ENCODE measurements at places on chromosomes 11 and 22.

DNA sequence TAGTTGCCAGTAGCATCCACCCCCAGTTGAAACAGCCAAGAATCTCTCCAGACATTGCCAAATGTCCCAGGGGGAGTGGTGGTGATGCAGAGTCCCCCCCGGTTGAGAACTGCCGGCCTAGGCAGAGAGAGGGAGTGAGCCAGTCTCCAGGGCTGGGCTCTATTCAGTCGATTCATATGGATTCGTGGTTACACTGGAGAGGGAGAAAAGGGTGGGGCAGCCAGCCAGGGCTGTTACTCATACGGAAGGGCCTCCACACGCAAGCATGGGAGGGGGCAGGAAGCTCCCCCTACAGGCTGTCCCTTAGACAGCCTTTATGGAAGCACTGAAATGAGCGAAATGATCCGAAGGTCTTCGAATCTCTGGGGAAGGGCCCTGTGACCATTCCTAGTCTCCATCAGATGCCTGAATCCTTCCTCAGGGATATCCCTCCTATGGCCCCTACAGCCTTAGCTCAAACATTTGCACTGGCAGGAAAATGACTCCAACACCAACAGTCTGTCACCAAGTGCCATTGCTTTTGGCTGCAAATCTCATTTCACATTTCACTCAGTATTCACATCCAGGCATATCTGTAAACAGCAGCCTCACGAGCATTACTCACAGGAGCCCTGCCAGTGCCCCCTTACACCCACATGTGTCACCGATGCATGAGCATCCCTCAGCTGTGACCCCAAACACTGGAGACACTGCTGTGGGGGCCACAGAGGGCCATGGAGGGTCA lies 18.4 kb upstream of the TLCD5 start:
- no peak for DNase-seq

DNA sequence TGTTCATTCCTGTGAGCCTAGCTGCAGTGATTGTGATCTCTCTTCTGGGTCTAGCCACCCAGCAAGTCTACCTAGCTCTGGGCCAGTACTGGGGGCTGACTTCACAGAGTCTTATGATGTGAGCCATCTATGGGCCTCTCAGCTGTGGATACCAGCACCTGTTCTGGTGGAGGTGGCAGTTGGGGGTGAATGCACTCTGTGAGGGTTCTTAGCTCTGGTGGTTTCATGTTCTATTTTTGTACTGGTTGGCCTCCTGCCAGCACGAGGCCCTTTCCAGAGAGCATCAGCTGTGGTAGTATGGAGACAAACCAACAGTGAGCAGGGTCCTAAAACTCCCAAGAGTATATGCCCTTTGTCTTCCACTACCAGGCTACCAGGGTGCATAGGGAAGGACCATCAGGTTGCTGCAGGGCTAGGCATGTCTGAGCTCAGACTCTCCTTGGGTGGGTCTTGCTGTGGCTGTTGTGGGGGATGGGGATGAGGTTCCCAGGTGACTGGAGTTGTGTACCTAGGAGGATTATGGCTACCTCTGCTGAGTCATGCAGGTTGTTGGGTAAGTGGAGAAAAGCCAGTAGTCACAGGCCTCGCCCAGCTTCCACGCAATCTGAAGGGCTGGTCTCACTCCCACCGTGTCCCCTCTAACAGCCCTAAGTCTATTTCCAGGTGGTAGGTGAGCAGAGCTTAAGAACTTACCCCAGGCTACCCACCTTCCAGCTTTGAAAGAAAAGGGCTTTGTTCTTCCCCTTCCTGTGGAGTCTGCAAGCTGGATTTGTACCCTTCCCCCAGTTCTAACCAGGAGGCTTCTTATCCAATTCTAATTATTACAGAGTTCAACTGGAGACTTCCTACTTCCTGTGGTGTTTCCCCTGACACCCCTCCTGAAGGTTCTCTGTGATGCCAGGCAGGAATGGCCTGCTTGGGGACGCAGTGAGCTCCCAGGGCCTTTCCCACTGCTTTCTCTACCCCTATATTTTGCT lies 250.7 kb downstream of the LUZP2 start:
- DNase-seq, result no peak

DNA sequence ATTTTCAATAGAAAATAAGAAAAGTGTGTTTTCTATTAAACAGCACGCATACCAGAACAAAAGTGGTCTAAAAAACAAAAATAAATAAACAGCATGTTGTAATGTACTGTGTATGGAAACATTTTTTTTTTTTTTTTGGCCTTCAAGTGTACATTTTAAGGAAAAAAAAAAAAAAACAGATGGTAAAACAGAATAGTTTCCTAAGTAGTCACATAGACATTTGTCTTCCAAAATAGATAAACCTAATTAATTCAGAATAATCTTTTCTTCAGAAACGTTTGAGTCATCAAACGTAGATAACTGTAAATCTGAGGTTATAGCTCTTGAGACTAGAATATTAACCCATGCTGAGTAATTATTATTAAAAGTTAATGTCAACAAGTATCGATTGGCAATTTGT lies 396 bp upstream of the CFAP300 start:
- DNase-seq, result no peak

- no peak for DNase-seq
These were observed 53.3 kb downstream of the PANX1 start for GRCh38 chr11:94181943-94182342.

DNA sequence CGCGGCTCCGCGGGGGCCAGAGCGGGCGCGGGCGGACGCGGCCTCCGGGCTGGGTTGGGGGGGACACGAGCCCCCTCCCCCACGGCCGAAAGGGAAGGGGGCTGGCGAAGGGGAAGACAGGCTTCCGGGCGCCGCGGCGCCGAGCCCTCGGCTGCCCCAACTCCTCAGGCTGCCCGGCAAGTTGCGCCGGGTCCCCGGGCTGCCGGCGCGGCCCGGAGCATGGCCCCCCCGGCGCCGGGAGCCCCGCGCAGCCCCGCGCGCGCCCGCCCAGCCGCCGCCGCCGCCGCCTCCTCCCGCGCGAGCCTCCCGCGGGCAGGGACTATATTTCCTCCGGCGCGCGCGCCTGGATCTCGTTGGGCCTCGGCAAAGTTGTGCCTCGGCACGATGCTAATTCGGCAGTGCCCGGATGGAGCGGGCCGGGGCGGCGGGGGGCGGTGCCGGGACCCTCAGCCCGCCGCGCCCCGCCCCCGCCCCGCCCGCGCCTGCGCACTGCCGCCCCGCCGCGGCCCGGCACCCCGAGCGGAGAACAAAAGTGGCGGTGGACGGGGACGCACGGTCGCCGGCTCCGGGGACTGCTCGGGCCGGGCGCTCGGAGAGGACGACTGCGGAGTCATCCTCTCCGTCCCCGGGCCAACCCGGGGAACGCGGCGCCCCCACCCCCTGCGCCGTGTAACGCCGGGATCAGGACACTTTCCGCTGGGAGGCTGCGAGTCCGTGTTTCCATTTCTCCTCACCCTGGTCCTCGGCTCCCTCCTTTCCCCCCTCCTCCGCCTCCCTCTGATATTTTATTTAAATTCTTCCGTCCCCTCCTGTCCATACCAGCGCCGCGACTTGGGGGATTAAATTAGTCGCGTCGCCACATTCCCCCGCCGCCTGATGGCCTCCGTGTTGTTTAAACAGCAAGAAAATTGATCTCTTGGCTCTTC lies at the start of gene PHF21B:
PHF21B (minus strand) TSS at position 400 of the 926 bp plus-strand sequence. CDS start 456 bp downstream, outside the sequence.
- no peak for DNase-seq

DNA sequence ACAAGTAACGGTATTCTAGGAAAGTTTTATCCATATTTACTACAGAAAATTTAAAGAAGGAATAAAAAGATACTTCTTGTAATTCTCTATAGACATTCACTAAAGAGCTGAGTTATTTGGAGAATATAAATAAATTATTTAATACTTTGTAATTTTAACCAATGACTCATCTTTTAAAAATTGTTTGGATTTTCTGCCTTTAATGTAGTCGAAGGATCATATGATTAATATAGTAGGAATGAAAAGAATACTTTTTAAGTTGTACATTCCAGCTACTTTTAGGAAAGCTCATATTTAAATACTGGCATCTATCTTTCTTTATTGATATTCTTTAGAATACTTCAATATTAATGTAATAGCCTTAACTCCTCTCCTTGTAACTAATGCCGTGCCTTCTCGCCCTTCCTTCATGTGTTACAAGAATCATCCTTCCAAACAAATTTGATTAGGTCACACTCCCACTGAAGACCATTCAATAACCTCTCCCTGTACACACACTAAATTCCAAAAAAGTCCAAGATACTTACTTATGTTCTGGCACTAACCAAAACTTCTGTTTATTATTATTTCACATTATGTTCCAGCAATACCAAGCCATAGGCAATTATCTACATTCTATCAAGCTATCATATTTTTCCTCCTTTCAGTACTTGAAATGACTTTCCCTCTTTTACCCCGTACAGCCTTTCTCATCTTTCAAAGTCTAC lies 501.9 kb downstream of the CNTN5 start:
- no peak for DNase-seq

DNA sequence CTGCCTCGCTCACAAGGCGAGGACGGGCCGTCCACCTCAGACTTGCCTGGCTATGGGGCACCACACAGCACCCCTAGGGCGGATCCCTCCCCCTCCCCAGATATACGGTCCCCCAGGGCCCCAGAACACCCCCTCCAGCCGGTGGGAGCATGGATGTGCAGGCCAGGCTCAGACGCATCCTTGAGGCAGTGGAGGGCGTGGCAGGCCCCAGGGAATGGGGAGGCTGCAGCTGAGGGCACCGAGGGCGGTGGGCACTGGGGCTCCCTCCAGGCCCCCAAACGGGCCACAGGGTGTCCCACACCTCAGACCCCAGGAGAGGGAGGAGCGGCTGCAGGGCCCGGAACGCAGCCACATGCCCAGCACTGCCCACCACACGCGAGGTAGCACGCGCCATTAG lies 12.1 kb downstream of the TTLL8 start:
- DNase-seq, result no peak

- DNase-seq, result no peak
These were observed at the start of gene SCN3B for GRCh38 chr11:123654566-123655081. Gene SCN3B (minus strand): TSS chr11:123654624. CDS start chr11:123653801, 823 bp downstream.

- DNase-seq, result no peak
These were observed 22.9 kb downstream of the ZBTB16 start for GRCh38 chr11:114082415-114082748.

DNA sequence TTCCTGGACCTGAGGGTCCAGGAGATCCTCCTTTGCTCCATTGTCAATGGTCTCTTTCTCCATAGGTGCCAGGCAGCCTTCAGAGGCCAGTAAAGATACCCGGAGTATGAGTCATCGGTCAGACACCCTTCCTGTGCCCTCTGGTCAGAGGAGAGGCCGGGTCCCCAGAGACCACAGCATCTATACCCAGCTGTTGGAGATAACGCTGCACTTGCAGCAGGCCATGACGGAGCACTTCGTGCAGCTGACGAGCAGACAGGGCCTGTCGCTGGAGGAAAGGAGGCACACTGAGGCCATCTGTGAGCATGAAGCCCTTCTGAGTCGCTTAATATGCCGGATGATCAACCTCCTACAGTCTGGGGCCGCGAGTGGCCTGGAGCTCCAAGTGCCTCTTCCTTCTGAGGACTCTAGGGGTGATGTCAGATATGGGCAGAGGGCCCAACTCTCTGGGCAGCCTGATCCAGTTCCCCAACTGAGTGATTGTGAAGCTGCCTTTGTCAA lies at the start of gene ACCSL:
ACCSL (plus strand) TSS at position 51 of the 501 bp plus-strand sequence; CDS start at position 107, 56 bp downstream.
- DNase-seq, result no peak

DNA sequence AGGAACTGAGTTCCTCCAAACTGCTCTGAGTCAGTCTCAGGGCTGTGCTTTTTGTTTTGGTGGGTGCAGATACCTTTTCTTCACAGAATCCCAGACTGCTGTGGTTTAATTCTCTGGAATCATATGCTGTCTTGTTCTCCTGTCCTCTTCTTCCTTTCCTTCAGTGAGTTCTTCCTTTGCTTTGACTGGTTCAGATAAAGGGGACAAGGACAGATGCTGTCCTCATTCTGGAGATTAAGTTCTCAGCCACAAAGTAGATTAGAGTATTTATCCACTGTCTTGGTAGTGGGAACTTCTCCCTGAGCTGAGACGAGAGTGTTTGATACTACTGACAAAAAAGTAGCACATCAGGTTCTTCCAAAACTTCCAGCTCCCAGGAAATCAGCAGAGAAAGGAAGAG lies 13.3 kb downstream of the ZDHHC5 start:
- no peak for DNase-seq

DNA sequence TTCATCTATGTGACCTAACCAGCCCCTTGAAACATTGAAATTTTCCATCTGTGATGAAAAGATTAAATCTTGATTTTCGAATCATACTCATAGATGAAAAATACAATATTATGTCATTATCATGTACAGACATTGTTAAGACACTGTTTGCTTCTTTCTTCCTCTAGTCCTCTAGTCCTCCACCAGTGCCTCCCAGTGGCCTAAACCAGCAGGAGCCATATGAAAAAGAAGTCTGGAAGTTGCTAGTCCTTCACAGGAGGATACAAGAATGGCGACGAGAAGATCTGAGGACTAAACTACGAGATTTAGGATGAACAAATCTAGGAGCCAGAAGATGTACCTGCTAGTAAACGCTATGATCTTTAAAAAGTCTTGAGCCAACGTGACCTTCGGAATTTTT lies 134.1 kb downstream of the SLC17A6 start:
- no peak for DNase-seq

DNA sequence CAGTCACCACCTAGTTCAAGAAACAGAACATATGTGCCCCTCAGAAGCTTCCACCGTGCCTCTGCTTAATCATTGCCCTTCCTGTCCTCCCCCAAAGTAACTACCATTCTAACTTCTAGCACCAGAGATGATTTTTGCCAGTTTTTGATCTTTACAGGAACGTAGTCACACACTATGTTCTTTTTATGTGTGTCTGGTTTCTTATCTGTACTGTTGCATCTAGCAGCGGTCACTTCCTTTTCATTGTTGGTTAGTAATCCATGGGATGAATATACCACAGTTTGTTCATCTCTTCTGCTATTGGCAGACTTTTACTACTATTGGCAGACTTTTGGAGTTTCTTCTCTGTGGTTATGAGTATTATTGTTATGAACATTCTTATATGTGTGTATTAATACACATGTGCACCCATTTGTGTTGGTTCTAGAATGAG lies 34.6 kb downstream of the SPECC1L start:
- DNase-seq, result no peak

DNA sequence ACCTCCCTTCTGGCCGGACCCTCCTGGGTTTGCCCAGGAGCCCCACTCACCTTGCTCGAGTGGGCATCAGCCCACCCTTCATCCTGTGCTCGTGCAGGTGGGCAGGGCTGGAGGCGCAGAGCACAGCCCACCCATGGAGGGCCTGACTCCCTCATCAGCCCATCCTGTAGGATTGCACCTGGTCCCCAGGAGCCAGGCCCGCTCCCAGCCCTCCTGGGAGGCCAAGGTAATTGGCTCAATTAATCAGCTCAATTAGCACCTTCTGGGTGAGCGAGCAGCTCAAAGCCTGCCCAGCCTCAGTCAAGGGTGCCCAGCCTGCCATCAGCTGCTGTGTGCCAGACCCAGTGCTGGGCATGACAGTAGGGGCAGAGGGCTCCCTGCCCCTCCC lies 58.1 kb upstream of the NECTIN1 start:
- no peak for DNase-seq

- no peak for DNase-seq
These were observed 182.8 kb downstream of the WNT11 start for GRCh38 chr11:76023236-76024068.

DNA sequence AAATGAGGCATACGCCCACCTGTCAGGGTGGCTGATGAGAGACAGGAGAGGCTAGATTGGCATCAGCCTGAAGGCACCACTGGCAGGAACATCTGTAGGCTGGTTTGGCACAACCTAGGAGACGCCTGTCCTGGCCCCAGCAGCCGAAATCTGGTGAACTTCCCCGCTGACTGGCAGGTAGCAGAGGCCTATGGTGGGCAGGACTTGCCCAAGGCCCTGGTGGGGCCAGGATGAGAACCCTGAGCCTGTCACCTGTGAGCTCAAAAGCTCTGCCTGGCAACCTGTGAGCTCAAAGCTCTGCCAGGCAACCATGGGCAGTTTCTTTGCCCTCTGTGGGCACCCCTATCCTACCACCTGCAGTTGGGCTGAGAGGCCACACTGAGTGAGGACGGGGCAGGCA lies 2.5 kb downstream of the DERL3 start:
- no peak for DNase-seq

Measured in inflammatory macrophage treated with lipopolysaccharide for 4 hours (primary cell).